Activated T-helper 2 cell treated with anti-CD3 and anti-CD28 coated beads, Interferon-gamma antibody, Interleukin-2, Interleukin-4, amounts not matched to agents 10 μg/mL and 5 μg/mL and 100 μg/mL, durations not matched to agents 14 hours and 24 hours and 36 hours (primary cell): ENCODE measurements at places on chromosomes 11 and 22.

DNA sequence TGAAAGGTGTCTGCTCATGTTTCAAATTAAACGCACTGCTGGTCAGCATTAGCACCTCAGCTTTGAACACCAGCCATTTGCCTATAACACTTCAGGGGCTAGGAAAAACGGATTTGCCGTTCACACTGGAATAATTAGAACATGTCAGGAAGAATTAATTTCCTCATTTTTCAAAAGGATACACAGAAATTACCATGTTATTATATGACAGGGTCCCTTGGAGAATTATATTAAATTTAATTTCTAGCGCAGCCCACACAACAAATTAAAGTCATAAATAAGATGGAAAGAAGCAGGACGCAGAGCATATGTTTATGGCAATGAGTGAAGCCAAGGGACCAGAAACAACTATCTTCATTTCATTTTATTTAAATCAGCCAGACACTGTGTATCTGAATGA is 83.8 kb upstream of the SOX6 start:
- no peak overlapping the region for H3K4me3 ChIP-seq
- H3K4me1 ChIP-seq: no peaks in the 10 kb centered on the region
- DNase-seq: no peak
- no peaks in the 10 kb centered on the region for H3K36me3 ChIP-seq
- H3K27ac ChIP-seq: no peak overlapping the region
- no peaks in the 10 kb centered on the region for H3K27me3 ChIP-seq

DNA sequence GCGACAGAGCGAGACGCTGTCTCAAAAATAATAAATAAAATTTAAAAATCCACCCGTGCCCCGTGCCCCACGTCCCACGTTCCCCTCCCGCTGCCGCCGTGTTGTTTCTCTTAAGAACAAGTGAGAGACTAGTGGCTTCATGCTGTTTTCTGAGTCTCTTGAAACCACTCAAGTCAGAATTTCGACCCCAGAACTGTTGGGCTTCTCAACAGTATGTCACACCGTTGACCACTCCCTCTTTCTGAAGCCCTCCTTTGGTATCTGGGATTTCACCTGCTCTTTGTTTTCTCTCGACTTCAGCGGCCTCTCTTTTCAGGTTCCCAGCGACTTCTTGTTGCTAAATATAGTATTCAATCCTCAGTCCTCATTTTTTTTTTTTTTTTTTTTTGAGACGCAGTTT is 974 bp downstream of the PPIL2 start:
- H3K27me3 ChIP-seq: no peaks in the 10 kb centered on the region
- H3K36me3 ChIP-seq: peaks cover 20% of the 10 kb centered on the region
- H3K4me3 ChIP-seq: peak overlapping the region; percentile 98
- no peak for DNase-seq
- H3K27ac ChIP-seq: peak overlapping the region; percentile 95

GRCh38 chr11:134244593-134244992 is 8.6 kb downstream of the THYN1 start:
- H3K36me3 ChIP-seq: peaks cover 61% of the 10 kb centered on the region
- H3K27me3 ChIP-seq: no peaks in the 10 kb centered on the region
- H3K4me3 ChIP-seq: no peak overlapping the region
- no peak overlapping the region for H3K27ac ChIP-seq

DNA sequence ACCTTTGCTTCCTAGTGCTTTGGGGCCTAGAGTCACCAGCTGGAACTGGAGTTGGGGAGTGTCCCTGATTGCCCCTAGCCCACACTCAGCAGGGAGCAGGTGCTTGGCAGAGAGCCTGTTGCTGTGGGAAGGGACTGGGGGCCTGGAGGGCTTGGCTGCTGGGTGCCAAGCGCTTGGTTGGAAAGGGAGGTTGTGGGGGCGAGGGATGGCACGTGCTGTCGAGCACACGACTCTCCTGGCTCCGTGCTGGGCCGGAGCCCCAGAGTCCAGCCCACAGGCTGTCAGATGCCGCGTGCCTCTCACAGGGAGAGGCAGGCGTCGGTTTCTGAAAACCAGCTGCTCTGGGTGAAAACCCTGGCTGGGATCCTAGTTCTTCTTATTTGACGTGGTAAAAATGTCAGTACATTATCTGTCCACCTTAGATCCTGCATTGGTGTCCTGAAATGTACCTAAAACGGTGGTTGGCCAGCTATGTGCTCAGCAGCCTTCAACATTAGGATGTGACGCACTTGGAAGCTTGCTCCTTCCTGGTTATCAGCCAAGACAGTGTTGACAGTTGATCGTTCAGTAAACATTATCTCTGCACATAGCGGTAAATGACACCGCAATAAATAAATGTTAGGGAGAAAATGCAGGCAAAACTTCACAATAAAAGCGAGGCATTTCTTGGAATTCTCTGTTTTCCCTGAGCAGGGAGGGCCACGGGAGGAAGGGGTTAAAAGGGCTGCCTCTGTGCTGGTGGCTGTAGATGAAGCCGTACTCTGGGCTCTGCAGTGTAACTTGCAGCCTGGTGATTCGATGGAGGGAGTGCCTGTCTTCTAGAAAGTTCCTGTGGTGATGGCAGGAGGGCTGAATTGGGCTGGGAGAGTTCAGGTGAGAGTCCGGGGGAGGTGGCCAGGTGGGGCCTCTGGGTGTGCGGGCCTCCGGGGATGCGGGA is 29.2 kb downstream of the GRAMD4 start:
- H3K36me3 ChIP-seq: peaks cover 28% of the 10 kb centered on the region
- peak overlapping the region; percentile 68 for H3K27ac ChIP-seq
- no peak overlapping the region for H3K4me3 ChIP-seq

DNA sequence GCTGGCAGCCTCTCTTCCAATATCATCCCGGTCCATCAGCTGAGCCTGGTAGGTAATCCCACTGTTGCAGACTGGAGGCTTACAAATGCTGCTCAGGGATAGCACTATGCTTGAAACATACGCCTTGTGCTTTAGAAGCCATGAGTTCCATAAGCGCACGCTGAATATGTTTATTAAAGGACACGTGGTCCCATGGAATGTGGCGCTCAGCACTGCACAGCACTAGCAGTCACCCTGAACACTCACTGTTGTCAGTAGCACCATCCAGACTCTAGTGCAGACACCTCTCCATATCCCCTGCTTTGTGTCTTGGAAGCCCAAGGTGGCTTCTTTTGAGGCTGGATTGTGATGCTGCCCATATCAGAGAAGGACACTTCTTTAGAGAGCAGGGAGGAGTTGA is 120.9 kb downstream of the MAML2 start:
- no peaks in the 10 kb centered on the region for H3K27me3 ChIP-seq
- peaks cover 40% of the 10 kb centered on the region for H3K4me1 ChIP-seq
- peaks cover 5% of the 10 kb centered on the region for H3K36me3 ChIP-seq

DNA sequence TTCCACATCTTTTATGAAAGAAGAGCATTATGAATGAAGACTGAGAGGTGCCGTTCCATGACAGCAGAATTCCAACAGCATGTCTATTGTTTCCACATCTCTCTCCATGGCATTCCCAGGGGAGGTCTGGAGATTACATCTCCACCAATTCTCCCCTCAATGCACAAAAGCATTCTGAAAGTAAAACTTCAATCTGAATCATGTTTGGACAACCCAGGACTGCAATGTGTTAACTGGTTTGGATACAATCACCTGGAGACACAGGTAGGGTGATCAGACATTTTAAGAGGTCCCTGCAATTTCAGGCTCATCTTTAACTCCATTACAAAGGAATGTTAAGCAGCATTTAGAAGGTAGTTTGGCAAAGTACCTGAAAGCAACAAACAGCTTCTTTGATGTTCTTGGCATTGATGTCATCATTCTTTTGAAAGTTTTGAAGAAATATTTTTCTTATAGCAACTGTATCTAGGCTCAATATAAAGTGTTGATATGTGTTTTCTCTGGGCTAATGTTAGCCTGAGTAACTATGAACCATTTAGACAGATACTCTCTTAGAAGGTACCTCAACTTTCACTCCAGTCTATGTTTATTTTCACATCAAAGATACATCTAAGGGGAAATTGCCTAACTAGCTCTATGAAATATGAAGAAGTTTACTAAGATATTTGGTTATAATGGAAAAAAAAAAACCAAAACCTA is 181.4 kb upstream of the MTMR2 start:
- H3K4me3 ChIP-seq: no peak overlapping the region
- H3K4me1 ChIP-seq: peaks cover 18% of the 10 kb centered on the region
- no peak for DNase-seq
- H3K27me3 ChIP-seq: no peaks in the 10 kb centered on the region
- no peak overlapping the region for H3K27ac ChIP-seq

DNA sequence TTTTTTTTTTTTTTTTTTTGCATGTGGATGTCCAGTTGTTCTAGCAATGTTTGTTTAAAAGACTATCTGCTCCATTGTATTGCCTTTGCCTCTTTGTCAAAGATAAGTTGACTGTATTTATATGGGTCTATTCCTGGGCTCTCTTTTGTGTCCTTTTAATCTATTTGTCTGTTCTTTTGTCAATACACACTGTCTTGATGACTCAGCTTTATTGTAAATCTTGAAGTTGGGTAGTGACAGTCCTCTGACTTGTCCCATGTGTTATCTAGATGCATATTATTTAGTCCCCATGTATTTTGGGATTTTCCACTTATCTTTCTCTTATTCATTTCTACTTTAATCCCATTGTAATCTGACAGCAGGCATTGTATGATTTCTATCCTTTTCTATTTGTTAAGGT is 3.3 kb downstream of the CCDC81 start:
- DNase-seq: no peak
- H3K4me1 ChIP-seq: no peaks in the 10 kb centered on the region
- no peak overlapping the region for H3K4me3 ChIP-seq
- no peak overlapping the region for H3K27ac ChIP-seq

- peaks cover 57% of the 10 kb centered on the region for H3K36me3 ChIP-seq
- no peak overlapping the region for H3K27ac ChIP-seq
- no peak overlapping the region for H3K4me3 ChIP-seq
- no peak for DNase-seq
- no peaks in the 10 kb centered on the region for H3K27me3 ChIP-seq
- H3K4me1 ChIP-seq: no peaks in the 10 kb centered on the region
Observed at GRCh38 chr22:29517215-29517908, 36.2 kb downstream of the THOC5 start.

- no peak overlapping the region for H3K27ac ChIP-seq
- H3K27me3 ChIP-seq: no peaks in the 10 kb centered on the region
- H3K4me3 ChIP-seq: no peak overlapping the region
- H3K36me3 ChIP-seq: no peaks in the 10 kb centered on the region
- H3K4me1 ChIP-seq: no peaks in the 10 kb centered on the region
Observed at GRCh38 chr11:91093141-91093540, 870.3 kb upstream of the CHORDC1 start.

DNA sequence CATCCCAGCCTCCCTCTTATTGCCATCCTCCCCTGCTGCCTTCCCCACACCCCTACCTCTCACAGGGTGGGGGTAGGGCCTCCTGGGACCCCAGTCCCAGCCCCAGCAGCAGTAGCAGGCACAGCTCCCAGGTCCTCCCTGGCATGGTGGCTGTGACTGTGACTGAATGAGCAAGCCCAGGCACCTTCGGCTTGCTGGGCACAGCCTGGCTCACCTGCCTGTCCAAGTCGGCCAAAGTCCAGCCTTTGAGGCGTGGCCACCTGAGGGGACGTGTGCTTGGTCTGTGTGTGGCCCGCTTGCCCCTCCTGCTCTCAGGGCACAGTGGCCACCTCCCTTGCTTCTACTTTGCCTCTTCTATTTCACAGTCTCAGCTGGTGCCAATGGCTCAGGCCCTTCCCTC is at the start of gene TREH:
Gene TREH, minus strand, starts transcription at position 168 of the 400 bp plus-strand sequence. Its CDS starts 23 bp downstream, at position 145.
- H3K4me1 ChIP-seq: no peaks in the 10 kb centered on the region
- no peak within 1 kb of the TSS for H3K27ac ChIP-seq

DNA sequence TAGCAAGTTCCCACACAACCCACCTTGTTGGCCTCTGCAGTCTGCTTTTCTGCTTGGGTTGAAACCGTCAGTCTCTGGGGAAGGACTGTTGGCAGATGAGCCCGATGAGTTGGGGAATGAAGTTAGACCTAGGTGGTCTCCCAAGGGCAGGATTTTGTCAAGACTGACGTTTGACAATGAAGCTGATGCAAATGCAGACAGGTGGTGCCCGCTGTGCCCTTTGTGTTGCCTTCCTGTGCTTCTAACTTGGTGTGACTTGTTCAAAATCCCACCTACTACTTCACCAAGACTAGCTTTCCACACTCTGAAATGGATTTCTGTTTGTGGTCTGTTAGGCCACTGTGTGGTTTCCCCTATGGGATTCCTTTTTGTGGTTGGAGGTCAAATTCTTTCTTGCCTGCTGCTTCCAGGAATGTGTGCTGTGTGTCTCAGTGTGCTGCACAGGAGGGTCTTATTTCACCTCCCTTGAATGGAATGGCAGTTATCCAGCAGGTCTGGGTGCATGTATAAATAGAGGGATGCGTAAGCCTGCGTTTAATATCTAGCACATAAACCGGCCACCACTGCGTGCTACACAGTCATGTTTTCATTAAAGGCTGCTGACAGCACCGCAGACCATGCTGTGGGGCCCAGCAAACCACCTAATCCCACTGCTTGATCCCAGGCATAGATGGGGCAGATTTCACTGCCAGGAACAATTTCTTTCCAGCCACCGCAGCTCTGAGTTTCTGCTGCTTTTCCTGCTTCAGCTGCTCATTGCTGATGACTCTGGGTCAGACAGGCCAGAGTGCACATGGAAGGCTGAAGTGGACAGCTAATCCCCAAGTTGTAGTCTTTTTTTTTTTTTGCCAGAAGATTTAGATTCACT is 44.8 kb downstream of the ADAMTS8 start:
- no peak overlapping the region for H3K27ac ChIP-seq
- peaks cover 11% of the 10 kb centered on the region for H3K4me1 ChIP-seq
- no peaks in the 10 kb centered on the region for H3K36me3 ChIP-seq
- H3K27me3 ChIP-seq: peaks cover 4% of the 10 kb centered on the region
- no peak for DNase-seq

- H3K27ac ChIP-seq: peak overlapping the region; percentile 90
- DNase-seq: no peak
- peaks cover 62% of the 10 kb centered on the region for H3K4me1 ChIP-seq
- H3K36me3 ChIP-seq: peaks cover 13% of the 10 kb centered on the region
Observed at GRCh38 chr11:117097014-117097388, 1.2 kb downstream of the SIK3 start.

DNA sequence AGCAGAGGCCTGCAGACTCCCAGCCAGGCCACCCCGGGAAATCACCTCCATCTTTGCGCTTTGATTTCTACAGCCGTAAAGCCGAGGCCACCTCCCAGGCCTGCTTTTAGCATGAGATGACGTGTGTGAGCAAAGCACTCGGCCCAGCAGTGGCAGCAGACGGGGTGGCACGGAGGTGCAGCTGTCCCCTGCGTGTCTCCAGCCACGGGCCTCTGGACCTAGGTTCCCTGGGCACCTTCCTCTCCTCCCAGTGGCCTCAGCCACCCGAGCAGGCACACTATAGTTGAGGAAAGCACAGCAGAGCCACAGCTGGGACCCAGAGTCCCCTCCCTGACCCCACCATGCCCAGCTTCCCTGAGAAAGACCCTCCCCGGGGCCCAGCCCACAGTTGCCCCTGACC is 15.9 kb downstream of the GNAZ start:
- no peak overlapping the region for H3K4me3 ChIP-seq
- H3K4me1 ChIP-seq: peaks cover 7% of the 10 kb centered on the region
- DNase-seq: no peak
- no peak overlapping the region for H3K27ac ChIP-seq
- H3K36me3 ChIP-seq: no peaks in the 10 kb centered on the region
- H3K27me3 ChIP-seq: peaks cover 1% of the 10 kb centered on the region
